Spleen (tissue), 13 donors: ENCODE measurements at places on chromosomes 2 and 18. TPM values are rescaled to one million over a fixed set of nuclear protein-coding genes. Genes with fewer than 3 reads are reported as not detected.

DNA sequence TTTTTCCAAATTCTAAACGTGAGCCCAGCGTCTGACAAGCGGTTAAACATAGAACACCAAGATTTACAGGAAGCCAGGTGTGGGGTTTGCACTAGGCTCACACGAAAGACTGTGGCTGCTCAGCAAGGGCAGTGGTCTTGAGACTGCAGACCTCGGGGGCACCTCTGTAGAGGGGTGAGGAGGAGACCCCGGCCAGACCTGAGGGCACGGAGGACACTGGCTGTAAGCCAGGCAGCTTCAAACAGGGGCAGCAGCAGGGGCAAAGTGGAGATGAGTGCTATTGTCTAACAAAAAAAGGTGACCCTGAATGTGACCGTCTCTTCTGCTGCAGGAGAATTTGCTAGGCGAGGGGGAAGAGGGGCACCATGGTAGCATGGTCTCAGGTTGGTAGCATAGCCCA, 140.3 kb downstream of the CYP26B1 start:
- DNase-seq: no peak

GRCh38 chr18:62497190-62497772, 25.5 kb upstream of the ZCCHC2 start:
- DNase-seq: no peak

DNA sequence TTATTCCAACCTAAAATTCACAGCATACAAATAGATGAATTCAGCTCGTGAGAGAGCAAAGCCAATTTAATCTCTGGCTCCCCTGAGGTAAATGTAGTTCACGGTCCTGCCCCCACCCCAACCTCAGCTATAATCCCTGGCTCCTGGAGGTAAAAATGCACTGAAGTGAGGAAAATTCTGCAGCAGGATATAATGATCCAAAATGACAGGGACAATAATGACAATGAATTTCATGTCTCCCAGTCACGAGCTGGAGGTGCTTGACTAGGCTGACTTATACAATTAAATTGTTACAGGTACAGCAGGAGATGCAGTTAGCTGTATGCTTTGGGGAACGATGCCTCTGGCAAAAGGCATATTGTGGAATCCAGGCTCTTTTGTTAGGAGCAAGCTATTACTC, 82.0 kb downstream of the GPD2 start:
- no peak for DNase-seq

DNA sequence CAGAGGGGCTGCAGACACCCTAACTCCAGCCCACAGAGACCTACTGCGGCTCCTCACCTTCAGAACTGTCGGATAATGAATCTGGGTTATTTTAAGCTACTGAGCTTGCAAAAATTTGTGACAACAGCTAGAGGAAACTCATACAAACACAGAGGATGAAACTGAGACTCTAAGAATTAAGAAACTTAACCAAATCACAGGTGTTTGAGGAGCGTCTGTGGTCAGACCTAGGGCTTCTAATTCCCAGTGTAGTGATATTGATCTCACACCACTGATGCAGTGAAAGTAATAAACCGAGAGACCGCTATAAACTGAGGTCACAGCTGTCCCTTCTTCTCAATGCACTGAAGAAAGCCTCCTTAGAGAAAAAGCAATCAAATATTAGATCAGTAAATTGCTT, 110.1 kb downstream of the RGPD3 start:
- DNase-seq: no peak

DNA sequence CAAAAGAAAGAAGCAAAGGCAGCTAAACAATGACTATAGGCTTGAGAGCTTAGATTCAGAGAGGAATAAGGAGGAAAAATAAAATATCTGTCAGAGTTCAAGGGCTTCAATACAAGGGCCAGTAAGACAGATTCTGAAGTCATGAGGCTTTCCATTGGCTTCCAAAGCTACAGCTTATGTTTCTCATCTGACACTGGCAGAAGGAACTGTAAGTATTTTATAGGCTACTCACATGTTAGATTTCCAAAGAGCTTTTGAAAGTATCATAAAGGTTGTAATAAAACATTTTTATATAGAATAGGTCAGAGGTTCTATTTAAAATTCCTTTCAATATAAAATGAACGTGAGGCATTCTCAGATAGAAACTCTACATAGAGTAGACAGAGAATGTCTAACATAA, 746.6 kb upstream of the NXPH2 start:
- DNase-seq: no peak

DNA sequence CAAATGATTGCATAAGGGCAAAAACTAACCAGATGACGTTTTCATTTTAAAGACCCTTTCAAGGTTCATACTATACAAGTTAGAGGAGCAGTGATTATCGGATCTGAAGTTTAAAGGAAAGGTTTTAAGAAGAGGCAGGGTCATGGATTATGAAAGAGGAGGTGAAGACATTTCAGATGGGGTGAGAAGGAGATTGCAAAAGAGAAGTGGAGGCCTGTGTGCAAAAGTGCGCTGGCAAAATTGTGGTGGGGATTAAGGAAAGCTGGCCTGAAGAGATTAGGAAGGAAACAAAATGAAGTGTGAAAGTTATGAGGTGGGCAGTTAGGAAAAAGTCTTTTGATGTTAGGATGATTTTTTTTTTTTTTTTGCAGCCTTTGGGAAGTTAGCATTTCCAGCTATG, 935.7 kb upstream of the FAM98A start:
- DNase-seq: no peak

DNA sequence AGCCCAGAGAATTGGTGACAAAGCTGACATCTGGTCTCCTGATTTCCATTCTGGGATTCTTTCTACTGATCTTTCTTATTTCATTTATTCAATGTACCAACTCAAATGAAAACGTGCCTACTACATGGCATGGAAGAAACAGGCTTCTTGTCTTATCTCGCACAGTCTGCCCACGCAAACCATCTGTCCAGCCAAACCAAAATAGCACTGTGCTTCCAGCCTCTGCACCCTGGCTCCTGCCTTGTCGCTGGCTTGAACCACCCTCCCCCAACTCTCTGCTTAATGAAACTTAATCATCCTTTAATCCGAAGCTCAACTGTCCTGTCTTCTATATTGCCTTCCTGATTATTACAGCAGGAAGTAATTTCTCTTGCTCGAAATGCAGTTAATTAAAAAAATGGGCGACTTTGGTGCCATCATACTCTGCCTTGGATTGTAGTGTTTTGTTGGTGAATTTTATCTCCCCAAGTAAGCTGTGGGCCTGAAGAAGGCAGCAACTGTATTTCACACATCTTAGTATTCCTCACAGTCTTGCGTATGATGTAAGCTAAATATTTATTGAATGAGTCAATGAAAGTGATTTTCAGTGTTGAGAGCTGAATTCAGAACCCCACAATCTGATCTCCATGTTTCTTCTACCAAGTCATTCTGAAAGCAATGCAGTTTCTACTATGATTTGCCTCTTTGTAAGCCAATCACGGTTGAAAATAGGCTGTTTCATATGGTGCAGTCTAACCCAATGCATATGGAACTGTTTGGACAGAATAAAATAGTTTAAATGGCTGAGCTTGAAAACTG, 190.8 kb downstream of the TMEM247 start:
- DNase-seq: no peak

DNA sequence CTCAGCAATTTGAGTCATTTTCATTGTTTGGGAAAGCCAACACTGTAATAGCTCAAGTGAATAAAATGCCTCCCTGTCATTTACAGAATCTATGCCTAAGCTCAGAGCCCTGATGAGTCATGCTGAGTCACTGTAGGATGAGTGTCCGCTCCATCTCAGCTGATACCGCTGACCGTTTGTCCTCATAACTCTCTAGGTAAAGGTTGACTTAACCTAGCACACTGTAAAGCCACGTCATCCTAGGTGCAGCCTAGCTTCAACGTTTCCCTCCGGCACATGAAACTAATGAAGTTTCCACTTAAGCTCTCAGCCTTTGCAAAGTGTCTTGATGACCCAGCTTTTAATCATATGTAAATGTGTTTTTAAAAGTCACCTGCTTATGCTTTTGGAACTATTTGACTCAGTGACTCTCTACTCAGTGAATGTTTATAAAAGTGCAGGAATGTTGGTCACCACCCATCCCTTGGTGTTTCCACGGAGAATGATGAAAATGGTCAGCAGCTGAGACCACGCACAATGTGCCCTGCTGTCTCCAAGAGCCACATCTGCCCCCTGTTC, 154.0 kb downstream of the PMAIP1 start:
- no peak for DNase-seq

DNA sequence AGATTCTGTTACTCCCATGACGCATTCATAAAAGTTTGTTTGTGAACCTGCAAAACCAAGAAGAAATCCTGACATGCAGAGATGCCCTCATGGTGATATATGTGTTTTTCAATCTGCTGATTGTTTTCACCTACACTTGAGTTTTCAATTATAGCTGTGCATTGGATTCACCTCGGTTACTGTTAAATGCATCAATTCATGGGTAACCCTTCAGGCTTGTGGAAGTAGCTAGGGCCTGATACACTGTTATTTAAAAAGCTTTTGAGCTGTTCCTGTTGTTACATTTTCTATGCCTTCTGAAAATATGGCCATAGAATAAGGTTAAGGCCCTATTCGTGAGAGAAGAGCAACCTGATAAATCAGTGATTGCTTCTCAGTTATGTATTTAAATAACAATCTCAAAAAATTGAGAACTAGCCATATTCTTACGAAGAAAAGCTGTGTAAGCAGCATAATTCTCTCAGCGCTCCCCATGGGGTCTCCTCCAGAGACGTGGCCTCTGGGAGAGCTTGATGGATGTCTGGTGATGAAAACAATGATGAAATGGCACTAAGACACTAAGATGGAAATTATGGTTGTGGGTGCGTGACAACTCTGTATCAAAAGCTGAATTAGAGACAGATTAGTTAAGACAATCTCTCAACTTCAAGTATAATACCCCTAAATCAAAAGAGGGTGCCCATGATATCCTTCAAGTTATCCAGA, 60.5 kb downstream of the RIT2 start:
- DNase-seq: no peak

DNA sequence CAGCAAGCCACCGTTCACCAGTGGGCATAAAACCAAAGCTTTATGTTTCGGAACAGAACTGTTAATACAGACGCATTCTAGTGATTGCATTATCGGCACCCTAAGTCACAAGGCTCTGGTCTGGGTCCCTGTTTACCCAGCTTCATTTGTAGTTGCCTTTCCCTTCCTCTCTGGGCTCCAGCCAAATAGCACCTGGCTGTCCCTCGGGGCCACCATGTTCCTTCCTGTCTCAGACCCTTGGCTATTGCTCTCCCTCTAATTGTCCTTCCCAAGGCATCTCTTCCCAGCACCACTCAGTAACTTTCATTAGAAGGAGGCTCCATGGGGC, 75.3 kb downstream of the SDC1 start:
- no peak for DNase-seq

GRCh38 chr2:55888936-55889335, 34.6 kb downstream of the EFEMP1 start:
- no peak for DNase-seq

GRCh38 chr2:219684721-219685689, 57.6 kb downstream of the SLC4A3 start:
- peak; percentile 84 for DNase-seq

- no peak for DNase-seq
Observed at GRCh38 chr2:84830758-84831500, 50.0 kb downstream of the TRABD2A start.

DNA sequence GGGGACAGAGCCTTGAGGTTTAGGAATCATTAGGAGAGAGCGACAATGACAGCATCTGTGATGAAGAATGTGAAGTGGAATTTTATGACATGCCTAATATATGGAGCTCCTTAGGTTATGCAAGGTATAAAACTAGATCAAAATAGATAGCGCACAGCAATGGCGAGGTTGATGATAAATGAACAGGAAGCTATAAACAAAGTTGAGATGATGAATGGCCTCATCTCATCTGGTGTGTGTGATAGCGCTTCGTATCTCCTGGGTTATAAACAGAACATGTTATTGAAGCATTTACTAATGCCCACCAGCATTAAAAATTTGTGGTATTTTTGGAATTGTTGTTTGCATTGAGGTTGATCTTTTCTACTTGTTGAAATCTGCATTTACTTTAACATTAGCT, 231.5 kb downstream of the LTBP1 start:
- no peak for DNase-seq

DNA sequence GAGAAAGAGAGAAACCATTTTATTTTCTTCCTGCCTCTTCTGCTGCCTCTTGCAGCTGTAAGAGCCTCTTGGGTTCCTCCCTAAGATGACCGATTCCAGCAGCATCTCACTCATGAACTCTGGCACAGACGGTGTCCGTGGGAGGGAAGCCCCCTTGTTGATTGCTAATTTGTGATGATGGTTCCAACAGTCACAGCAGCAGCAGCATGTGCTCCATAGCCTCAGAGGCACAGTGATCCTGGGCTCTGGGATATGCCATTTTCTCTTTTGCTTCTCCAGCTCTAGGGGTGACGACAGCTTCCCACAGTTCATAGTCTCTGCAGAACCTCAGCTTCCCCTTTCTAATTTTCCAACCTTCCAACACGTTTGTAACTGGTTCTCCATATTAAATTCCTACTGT, 324.2 kb upstream of the HS6ST1 start:
- peak; percentile 24 for DNase-seq

DNA sequence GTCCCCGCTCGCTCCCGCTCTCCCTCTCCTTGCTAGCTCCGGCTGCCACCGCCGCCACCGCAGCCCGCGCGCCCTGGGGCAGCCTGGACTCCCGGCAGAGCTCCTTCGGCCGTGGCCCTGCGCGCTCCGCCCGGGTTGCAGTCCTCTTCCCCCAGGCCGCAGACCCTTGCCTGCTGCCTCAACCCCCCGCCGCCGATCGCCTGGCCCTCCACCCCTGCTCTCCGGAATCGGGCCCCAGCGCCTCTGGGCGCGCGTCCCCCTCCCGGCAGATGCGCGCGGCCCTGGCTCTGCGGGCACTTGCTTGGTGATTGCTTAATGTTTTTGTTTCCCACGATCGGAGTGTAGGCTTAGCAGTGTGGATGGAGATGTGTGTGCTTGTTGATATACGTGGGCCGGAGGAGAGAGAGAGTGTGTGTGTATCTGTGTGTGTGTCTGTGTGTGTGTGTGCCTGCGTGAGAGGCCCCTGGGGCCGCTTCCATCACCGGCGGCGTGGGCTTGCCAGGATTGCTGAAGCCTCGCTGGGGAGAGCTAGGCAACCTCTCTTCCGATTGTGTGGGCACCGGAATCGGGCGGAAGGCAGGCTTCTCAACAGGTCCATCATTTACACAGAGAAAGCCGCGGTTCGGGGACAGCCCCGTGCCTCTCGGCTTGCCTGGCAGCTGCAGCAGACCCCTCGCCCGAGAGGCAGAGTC, 877 bp downstream of the INHBB start:
- DNase-seq: peak; percentile 81

GRCh38 chr18:60543646-60544045, 171.1 kb upstream of the MC4R start:
- DNase-seq: no peak

GRCh38 chr2:111626865-111627163, 257.2 kb downstream of the ANAPC1 start:
- DNase-seq: no peak

- DNase-seq: no peak
Observed at GRCh38 chr2:220930271-220931076, 641.6 kb downstream of the EPHA4 start.

The ATP6V1B1 gene
- not detected for total RNA-seq

The ASB18 gene
- not detected for total RNA-seq

The MEP1B gene
- total RNA-seq: not detected

The PRSS56 gene
- total RNA-seq: not detected

The LYPD6B gene
- 2.2 TPM for total RNA-seq

The CGREF1 gene
- total RNA-seq: 0.82 TPM
